ENCODE measurements at places on chromosomes 4 and X. TPM values are rescaled to one million over a fixed set of nuclear protein-coding genes. Genes with fewer than 3 reads are reported as not detected.
A peak's percentile ranks its signal among the peaks of the same experiment; 100 is the strongest.

DNA sequence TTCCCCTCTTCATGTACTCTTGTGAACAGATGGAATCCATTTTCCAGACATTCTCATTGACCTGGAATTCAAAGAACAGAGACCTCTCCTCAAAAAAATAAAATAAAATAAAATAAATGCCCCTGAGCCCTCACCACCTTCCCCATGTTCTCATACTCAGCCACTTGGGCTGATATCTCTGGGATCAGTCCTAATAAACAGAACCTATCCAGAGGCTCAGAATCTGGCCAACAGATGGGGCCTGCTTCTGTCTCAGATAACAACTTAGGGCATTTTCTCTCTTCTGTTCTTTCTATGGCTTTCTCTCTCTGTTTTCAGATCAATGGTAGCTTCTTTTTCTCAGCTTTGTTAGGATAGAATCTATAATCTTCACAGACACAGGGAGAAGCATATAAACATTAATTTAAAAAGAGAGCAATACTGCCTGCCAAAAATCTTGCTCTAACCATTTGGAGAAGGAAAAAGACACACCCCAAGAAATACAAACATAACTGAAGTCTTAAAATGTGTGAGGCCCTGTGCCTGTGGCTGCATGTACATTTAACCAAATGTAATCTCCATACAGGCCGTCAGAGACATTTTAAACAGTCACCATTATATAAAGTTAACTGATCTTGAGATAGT is 907.1 kb downstream of the FAT4 start:
- DNase-seq, result no peak

DNA sequence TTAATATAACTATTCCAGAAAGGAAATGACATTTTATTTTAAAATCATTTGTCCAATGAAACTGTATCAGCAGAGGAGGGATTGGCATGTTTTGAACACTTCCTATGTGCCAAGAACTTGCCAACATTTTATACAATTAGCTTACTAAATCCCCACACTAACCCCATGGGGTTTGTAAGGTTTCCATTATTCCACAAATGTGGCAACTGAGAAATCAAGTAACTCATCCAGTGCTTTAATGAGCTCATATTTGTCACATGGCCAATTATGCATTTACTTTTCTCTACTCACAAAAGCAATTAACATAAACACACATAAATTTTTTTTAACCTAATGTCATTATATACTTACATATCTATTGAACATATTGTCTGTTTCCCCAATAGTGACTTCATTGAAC is 37.3 kb downstream of the MANBA start:
- DNase-seq, result no peak

GRCh38 chr4:147768113-147768512 is 36.2 kb downstream of the ARHGAP10 start:
- DNase-seq, result no peak

- DNase-seq, result no peak
These were observed 21.9 kb downstream of the RASL11B start for GRCh38 chr4:52883707-52884669.

DNA sequence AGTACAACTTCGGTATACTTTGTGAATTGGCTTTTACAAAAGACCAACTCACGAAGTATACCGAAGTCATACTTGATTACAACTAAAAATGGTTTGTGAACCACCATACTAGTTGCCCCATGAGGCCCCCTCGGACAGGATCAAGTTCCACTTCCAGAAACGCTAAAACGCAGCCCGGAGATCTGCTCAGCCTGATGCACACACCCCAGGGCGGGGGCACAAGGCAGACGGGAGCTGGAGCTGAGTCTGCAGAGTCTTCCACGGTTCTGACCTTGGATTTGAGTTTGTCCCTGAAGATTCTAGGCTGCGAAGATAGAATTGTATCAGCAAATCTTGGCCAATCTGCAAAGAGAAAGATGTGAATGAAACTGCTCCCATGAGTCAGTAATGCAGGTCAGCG is 118.1 kb downstream of the SORCS2 start:
- DNase-seq, result no peak

DNA sequence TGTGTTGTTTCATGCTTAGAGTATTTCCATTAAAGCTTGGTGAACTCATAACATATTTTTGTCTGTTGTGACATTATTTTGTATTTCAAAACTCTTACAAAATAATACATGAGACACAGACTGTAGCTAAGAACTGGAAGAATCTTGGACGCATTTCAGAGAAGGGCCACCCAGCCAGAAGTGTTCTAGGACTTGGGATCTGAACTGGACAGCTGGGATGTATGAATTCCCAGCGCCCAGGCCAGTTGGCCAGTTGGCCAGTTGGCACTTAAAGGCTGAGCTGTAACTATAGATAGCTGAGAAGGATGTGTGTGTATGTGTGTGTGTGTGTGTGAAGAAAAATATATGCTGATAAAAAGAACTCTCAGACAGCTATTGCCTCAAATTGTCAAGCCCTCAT is 193.4 kb upstream of the GPR101 start:
- DNase-seq, result no peak

- DNase-seq, result no peak
These were observed 69.0 kb downstream of the MAP9 start for GRCh38 chr4:155307731-155308277.

DNA sequence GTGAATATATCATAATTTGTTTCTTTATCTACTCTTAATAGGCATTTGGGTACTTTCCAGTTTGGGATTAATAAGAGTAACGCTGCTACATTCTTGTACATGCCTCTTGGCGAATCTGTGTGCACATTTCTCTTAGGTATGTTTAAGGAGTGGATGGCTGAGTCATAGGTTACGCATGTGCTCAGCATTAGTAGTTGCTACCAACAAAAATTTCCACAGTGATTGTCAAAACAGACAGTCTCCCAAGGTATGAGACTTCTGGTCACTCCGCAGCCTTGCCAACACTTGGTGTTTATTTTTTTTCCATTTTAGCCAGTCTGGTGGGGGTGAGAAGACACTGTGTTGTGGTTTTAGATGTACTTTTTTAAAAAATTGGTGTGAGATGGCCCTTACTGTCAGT is 44.6 kb downstream of the FGFBP1 start:
- no peak for DNase-seq

GRCh38 chr4:165814256-165815020 is 58.6 kb upstream of the TLL1 start:
- DNase-seq, result peak; percentile 34

- DNase-seq, result no peak
These were observed 755 bp downstream of the ANKRD17 start for GRCh38 chr4:73257651-73258435.

DNA sequence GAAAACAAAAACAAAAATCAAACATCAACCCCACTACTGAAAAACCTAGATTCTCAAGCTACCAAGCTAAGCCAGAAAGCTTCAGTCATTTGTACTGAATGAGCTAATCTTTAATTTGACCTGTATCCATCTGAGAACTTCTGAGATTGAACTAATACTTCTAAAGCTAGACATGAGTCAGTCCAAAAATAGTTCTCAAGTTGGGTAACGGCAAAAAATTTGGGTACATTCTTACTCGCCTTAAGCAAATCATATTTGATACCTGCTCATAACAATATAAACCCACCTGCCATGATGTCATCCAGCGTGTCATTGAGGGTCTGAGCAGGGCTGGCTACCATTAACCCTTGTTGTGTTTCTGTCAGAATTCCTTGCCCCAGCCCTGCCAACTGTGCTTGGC is 69.7 kb upstream of the COX18 start:
- no peak for DNase-seq

GRCh38 chr4:149349541-149349940 is 466.1 kb downstream of the IQCM start:
- DNase-seq, result no peak

DNA sequence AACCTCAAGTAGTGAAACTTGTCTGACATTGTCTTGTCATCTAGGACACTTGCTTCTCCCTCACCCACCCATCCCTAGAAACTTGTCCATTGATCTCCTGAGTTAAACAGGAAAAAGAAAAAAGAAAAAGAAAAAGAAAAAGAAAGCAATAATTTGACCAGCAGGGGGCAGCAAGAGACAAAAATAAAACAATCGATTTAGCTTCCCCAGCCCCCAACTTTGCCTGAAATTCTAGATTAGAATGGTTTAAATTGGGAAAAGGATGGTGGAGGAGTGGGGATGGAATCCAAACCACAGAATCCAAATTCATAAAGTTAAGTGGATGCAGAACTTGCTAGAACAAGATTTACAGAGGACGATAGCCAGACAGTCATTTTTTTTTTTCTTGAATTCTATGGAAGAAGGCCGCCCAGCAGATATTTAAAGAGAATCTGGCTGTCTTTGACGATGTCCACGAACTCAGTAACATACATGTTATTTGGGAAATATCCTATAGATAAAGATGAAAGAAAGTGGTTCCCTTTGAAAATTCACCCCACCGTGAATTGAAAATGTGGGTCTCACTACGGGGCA is 282.9 kb downstream of the USP46 start:
- DNase-seq, result peak; percentile 37

DNA sequence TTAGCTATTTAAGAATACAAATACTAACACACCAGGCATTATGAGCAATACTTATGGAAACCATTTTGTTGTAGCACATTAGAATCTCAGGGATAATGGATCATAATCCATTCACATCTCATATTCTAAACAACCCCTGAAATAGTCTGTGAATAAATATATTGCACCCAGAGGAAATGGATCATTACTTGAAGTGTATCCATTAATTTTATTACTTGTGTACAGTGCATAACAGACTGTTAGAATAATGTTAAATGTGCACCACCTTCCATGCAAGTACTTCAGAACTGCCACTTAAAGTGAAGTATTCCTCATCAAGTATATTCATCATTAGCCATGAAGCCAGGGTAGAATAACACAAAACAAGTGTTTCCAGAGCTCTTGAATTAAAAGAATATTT is 715.5 kb downstream of the DMD start:
- no peak for DNase-seq

GRCh38 chrX:134670134-134670924 is 12.1 kb upstream of the PLAC1 start:
- no peak for DNase-seq

DNA sequence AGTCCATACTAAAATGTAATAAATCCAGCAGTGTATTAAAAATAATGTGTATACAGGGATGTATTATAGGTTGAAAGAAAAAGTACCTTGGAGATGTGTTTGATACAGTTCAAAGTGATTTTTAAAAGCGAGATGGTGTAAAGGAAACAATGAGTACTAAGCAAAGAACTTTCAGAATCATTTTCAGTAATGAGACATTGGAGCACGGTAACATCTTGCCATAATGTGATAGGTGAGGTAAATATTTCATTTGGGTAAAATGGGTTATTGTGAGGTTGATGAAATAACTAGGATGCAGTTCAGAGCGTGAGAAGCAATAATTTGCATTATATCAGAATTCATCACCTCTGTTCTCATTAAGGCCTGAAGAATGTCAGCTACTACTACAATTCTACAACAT is 25.9 kb downstream of the EIF2S3 start:
- DNase-seq, result no peak

DNA sequence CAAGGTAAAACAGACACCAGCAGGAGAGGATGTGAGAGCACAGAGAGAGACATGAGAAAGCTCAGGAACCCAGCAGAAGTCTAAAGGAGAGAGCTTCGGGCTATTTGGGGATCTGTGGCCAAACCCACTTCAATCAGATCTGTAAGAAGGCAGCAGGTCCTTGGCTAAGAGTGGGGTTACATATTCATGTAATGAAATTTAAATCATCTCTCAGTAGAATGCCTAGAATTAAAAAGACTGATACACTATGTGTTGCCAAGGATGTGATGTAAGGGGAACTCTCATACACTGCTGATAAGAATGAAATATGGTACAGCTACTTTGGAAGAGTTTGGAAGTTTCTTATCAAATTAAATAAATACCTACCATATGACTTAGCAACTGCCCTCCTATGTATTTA is 35.8 kb downstream of the PDE5A start:
- DNase-seq, result no peak

DNA sequence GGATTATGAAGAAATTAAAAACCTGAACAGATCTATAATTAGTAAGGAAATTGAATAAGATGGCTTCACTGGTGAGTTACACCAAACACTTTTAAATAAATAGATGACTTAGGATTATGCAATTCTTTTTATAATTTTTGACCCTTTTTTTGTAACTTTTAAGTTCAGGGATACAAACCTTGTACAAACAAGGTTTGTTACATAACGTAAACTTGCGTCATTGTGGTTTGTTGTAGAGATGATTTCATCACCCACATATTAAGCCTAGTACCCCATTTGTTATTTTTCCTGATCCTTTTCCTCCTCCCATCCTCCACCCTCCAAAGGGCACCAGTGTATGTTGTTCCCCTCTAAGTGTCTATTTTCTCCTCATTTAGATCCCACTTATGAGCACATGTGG is 75.7 kb downstream of the CPEB2 start:
- no peak for DNase-seq

GRCh38 chr4:37765741-37766140 is 60.7 kb upstream of the PGM2 start:
- no peak for DNase-seq

GRCh38 chr4:185885075-185885474 is 73.1 kb upstream of the SORBS2 start:
- no peak for DNase-seq

GRCh38 chrX:67784712-67785111 is 240.9 kb downstream of the AR start:
- DNase-seq, result no peak

The WDR17 gene
- 0.05 TPM for total RNA-seq

The DCAF4L1 gene
- not detected for total RNA-seq

The ADAM29 gene
- total RNA-seq, result not detected

The ZDHHC15 gene
- not detected for total RNA-seq

The STIM2 gene
- 12.2 TPM for total RNA-seq

The VSIG1 gene
- total RNA-seq, result 0.44 TPM

The AMMECR1 gene
- 7.5 TPM for total RNA-seq

The FAM184B gene
- not detected for total RNA-seq

The SLC6A8 gene
- total RNA-seq, result 17.3 TPM

The HS6ST2 gene
- 0.82 TPM for total RNA-seq

All from glomerular endothelial cell (primary cell).